Stimulated activated naive CD8-positive, alpha-beta T cell treated with anti-CD3 and anti-CD28 coated beads, Interleukin-15, amount 100 ng/mL, for 72 hours (primary cell): ENCODE measurements at places on chromosomes 6 and 20.

- DNase-seq, result no peak
These were observed 21.2 kb upstream of the CCDC167 start for GRCh38 chr6:37520926-37521325.

GRCh38 chr6:2719093-2719455 is 31.6 kb downstream of the MYLK4 start:
- DNase-seq, result no peak

DNA sequence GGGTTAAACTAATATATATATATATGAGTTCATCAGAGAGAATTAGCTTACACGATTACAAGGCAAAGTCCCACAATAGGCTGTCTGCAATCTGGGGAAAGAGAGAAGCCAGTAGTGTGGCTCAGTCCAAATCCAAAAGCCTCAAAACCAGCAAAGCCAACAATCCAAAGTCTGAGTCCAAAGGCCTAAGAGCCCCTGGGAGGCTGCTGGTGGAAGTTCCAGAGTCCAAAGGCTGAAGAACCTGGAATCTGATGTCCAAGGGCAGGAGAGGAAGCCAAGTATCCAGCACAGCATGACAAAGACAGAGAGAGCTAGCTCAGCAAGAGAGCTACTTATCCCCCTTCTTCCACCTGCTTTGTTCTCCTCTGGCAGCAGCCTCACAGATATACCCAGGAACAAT is 274.7 kb upstream of the ID4 start:
- no peak for DNase-seq

- no peak for DNase-seq
These were observed 28.7 kb downstream of the FGD2 start for GRCh38 chr6:37033819-37034795.

- no peak for DNase-seq
These were observed 57.2 kb upstream of the MAFB start for GRCh38 chr20:40746251-40746650.

GRCh38 chr20:50153500-50154377 is at the start of gene PEDS1:
TSS of gene PEDS1 (minus strand) at chr20:50153723. CDS start at chr20:50153637, 86 bp downstream.
- peak; percentile 84 for DNase-seq

DNA sequence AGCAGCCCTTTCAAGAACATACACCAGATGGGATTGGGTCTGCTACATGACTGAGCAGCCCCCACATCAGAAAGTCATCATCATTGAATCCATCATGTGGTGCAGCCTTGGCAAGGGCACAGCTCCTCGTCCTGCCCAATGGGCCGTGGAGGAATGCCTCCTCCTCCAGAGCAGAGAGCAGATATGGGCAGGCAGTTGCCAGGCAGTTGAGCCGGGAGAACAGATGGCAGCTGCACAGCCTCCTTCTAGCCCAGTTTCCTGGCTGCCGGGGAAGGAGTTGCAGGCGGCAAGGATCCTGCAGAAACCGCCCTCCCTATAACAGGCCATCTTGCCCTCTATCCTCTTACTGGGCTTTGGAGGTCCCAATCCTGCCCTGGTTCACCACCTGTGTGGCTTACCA is 11.9 kb upstream of the ZFAND3 start:
- DNase-seq, result no peak

DNA sequence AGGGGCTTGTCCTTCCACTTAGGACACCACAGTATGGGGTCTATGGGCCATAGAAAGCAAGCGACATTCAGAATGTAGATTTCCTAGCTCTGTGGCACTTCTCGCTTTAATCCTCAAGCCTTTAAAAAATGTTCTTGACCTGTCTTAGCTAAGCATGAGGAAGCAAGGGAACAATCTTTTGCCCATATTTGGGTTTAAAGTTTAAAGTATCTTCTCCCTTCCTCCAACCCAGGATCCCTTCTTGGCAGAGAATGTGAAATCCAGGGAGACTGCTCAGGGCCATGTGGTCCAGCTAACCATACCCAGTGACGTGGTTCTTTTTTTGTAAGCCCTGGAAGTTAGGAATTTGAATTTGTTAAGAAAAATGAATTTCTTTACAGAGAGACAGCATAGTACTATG is 289.9 kb downstream of the BTBD9 start:
- no peak for DNase-seq

DNA sequence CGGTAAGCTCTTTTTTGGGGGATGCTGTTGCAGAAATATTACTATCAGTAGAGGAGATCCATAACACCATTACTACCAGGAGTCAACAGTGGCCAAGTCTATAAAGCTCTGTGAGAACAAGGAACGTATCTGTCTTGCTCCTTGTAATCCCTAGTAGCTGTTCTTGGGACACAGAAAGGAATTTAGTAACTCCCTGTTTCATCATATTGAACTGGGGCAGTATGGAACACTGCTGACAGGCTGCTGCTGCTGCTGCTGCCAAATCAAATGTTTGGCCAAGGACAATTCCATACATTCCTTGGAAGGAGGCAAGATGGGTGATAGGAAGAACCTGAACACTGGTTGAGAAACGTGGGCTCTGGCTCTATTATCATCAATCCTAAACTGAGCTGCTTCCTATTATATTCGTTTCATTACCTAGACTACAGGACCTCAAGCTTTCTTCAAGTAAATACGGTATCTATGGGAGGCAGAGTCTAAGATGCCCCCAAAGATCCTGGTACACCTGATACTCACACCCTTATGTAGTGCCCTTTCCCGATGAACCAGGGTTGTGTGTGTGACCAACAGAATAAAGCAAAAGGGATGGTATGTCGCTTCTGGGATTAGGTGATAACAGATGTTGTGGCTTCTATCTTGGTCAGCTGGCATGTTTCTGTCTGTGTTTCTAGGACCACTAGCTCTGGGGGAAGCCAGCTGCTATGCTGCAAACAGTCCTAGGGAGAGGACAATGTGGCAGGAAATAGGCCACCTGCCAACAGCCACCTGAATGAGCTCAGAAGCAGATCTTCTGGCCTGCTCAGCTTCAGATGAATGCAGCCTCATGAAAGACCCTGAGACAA is 39.5 kb downstream of the ELOVL5 start:
- DNase-seq, result no peak

GRCh38 chr6:53983301-53983700 is 127.9 kb upstream of the MLIP start:
- no peak for DNase-seq

DNA sequence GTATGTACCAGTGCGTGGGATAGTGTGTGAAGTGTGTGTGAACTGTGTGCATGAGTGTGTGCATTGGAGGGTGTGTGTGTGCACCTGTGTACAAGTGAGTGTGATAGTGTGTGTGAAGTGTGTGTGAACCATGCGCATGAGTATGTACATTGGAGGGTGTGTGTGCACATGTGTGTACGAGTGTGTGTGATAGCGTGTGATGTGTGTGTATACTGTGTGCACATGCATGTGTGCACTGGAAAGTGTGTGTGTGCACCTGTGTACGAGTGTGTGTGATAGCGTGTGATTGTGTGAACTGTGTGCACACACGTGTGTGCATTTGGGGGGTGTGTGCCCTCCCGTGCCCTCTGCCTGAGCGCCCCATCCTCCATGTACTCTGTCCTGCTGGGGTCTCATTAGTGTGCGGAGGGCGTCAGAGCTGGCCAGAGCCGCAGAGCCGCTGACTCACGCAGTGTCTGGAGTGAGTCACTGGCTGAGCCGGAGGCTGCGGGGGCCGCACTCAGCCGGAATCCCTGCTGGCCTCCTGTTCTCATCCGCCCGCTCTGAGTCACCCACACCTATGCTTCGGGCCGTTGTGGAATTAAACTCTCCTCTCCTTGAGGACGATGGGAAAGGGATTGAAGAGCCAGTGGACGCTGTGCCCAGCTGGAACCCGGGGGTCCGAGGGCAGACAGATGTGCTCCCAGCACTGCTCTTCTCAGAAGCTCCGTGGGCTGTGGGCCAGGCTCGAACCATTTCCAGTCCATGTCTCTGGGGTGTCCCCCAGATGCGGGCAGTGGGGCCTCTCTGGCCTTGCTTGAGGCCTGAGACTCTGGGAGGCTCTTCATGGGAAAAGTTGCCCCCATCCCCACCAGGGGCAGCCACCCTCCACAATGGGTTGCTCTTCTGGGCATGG is 27.3 kb upstream of the STX16 start:
- DNase-seq, result no peak

- no peak for DNase-seq
These were observed 302.6 kb upstream of the NRSN1 start for GRCh38 chr6:23823421-23823820.

- DNase-seq, result no peak
These were observed 30.3 kb downstream of the LRFN2 start for GRCh38 chr6:40556881-40557280.

GRCh38 chr20:34216382-34216742 is 24.9 kb upstream of the ASIP start:
- no peak for DNase-seq

DNA sequence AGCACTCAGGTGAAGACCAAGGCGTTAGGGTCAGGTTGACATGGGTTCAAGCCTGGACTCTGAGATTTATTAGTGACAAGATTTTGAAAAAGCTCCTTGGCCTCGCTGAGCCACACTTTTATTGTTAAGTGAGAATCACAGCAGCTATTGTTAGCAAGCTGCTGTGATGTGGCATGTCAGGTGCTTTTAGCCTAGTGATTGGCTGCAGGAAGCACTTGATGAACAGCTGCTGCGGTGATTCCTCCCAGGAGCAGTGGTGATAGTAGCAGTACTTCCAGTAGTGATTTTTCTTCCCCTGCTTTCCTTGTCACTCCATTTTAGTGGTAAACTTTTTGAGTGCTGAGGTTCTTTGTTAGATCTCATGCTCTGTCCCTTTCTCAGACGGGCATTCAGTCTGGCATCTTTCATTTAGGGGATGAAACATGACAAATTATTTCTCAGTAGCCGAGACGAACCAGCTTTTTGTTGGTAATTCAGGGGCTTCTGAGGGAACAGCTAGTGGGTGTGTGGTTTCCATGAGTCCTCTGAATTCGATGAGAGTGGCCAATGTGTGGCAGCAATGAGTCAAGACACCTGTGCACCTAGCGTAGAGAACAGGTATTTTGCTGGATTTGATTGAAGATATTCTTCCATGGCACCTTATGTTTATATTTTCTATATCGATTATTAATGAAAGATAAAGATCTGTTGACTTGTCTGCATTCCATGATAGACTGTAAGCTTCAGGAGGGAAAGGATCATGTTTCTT is 696.7 kb downstream of the DHX35 start:
- DNase-seq, result no peak

DNA sequence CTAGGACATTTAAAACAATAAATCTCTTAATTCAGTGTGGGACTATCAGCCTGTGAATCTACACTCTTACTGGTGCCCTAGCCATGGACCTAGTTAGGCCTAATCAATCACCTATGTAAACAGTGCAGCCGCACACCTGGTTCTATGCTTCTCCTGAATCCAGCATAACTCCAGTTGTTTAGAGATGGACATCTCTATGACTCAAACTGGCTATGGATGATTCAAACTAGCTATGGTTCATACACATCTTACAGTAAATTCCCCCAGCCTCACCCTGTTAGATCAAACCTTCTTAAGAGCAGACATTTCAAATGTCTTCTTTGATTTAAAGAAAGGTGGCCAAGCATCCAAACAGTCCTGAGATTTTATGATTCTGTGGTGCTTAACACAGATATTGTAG is 34.7 kb downstream of the SLC35B3 start:
- no peak for DNase-seq

GRCh38 chr6:112413780-112414179 is 66.7 kb downstream of the RFPL4B start:
- no peak for DNase-seq

DNA sequence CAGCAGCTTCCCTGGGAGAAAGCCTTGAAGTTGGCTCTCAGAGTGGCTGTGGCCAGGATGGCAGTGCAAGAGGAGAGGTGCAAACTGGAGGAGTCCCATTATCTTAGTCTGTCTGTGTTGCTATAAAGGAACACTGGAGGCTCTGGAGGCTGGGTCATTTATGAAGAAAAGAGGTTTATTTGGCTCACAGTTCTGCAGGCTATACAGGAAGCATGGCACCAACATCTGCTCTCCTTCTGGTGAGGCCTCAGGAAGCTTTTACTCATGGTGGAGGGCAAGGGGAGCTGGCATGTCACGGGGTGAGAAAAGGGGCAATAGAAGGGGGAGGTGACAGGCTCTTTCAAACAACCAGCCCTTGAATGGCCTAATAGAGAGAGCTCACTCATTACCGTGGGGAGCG is 47.1 kb downstream of the PSMG4 start:
- no peak for DNase-seq

GRCh38 chr6:26366504-26366903 is 1.5 kb downstream of the BTN3A2 start:
- no peak for DNase-seq

DNA sequence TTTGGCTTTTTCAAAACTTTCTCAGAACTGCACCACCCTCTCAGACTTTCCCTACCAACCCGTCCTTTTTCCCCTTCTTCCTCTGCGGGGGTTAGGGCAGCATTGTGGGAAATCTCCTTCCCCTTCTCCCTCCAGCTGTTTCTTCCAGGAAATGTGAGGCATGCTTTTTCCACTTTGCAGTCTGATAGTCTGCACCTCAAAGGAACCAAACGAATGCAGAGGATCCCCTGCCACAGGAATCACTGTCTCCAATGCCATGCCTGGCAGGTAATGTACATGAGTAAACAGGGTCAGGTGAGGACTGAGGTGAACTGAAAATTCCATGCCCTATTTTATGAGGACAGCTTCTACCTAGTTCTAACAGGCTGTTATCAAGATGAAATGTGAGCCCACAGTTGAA is 218.4 kb downstream of the BCAS1 start:
- no peak for DNase-seq

DNA sequence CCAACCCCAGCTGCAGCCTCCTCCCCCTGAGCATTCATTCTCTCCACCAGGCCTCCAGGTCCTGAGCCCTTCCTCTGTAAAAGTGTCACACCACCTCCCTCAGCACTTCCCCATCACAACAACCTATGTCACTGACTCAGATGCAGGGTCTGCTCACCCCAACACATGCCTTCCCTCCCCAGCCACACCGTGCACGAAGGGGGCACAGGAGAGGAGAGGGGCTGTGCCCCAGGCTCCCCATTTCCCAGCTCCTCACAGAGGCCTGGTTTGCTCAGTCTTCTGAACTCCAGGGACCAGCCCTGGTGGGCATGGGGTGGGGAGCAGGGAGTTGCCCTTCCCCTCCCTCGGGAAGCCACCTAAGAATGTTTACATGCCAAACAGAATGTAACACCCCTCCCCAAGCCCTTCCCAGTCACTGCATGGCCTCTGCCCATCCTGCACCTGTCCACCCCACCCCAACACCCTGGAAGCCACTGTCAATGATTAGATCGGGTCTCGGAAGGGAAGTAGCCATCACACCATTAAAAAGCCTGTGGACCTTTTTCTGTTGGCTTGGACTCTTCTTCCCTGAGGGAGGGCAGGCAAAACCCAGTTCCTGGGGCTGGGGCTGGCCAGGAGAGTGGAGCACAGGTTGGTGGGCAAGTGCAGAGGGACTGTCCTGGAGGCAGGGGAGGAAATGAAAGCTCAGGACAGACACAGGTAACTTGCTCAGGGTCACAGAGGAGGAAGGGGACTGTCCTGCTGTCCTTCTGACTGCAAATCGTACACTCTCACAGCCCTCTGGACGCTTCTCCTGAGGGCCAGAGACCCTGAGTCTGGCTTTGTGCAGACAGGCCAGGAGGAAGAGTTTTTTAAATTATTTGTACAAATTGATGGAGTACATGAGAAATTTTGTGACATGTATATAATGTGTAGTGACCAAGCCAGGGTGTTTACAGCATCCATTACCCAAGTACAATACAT is 10.1 kb upstream of the SLC22A7 start:
- DNase-seq, result no peak

DNA sequence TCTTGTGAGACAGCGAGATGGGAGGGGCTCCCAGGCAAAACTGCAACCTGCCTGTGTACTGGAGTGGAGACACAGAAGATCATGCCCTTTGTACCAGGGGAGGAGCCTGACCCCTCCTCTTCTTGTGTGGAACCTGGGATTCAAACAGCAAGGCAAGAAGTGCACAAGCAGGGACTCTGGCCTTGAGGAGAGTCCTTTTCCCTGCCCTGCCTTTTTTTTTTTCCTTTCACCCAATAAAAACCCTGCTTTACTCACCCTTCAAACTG is 251.8 kb upstream of the OPRM1 start:
- DNase-seq, result no peak
